ENCODE measurements at places on chromosomes 12 and 14.

DNA sequence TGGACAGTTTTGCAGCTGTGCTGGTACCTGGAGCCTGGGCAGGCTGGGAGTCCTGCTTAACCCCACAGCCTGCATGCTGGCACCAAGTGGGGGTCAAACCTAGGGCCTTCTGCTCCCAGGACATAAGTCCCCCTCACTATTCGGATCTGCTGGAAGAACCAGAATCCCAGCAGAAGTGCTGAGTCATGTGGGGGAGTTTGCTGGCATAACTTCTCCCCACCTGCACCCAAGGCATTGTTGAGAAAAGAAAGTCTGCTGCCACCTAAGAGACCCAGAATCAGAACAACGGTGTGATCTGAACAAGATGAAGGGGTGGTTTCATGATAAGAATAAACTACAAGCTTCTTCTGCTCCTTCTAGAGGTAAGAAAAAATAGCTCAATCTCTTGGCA lies 102.7 kb downstream of the RBM19 start:
- DNase-seq = no peak

DNA sequence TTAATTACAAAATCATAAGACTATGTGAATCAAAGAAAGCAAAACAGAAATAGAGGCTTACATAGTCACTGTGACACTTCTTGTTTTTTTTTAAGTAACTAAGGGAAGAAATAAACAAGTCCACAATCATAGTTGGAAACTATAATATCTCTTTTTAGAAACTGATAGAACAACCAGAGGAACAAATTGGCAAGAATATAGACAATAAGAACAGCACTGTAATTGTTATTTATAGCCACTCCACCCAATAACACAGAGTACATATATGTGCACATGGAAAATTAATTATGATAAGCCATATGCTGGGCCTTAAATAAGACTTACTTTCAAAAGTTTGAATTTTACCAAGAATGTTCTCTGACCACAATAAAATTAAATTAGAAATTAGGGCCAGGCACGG lies 101.1 kb downstream of the PLEKHG7 start:
- no peak for DNase-seq

GRCh38 chr12:16588812-16589211 lies 17.1 kb downstream of the LMO3 start:
- DNase-seq = no peak

DNA sequence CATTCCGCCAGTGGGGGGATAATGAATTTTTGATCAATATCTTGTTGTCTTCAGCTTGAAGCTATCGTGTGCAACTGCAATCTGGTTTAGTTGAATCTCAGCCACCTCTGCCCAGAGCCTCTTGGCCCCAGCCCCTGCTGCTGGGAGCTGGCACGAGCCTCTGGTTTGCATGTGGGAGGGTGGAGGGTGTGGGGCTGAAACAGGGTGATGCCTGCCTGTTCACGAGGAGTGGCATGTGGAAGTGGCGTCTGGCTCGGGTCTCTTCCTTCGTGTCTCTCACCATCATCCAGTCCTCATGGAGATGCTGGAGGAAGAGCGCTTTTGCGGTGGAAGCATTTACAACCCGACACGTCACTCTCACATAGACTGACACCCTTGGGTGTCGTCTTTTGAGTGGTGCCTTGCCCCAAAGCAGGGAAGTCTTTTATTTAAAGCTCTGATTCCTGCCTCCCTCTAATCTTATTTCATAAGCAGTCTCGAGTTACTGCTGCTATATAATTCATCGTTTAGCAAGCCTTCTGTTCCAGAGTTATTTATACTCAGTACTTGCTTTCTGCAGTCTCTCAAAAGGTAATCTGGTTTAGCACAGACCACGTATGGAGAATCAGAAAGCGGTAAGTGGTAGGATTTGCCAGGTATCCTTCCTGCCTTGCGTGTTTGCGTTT lies 64.5 kb downstream of the AACS start:
- no peak for DNase-seq

All from non-pigmented ciliary epithelial cell (primary cell).